ENCODE measurements at places on chromosomes 11 and 22.

DNA sequence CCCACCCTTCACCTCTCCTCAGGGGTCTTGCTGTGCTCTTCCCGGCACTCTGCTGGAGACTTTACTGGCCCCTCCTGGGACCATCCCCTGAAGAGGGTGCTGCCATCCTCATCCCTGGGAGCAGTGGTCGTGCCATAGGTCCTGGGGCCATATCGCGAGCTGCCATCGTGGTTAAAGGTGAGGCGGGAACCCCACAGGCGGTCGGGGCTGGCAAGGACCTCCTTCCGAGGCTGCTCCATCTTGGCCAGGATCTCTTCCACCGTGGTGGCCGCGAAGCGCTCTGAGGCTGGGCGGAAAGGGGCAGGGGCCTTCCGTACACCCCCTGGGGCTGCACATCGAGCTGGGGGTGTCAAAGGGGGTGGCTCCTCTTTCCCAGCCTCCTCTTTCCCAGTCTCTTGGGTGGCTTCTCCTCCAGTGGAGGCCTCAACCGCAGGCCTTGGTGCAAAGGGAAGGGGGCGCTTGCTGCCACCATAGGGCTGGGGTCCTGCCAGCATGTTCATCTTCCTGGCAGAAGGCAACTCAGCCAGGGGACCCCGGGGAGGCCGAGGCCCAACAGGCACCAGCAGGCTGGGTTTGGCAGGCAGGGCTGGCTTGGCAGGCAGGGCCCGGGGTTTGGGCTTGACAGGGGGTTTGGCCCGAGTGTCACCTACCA, 4.6 kb downstream of the TNKS1BP1 start:
- ATAC-seq, result no peak

DNA sequence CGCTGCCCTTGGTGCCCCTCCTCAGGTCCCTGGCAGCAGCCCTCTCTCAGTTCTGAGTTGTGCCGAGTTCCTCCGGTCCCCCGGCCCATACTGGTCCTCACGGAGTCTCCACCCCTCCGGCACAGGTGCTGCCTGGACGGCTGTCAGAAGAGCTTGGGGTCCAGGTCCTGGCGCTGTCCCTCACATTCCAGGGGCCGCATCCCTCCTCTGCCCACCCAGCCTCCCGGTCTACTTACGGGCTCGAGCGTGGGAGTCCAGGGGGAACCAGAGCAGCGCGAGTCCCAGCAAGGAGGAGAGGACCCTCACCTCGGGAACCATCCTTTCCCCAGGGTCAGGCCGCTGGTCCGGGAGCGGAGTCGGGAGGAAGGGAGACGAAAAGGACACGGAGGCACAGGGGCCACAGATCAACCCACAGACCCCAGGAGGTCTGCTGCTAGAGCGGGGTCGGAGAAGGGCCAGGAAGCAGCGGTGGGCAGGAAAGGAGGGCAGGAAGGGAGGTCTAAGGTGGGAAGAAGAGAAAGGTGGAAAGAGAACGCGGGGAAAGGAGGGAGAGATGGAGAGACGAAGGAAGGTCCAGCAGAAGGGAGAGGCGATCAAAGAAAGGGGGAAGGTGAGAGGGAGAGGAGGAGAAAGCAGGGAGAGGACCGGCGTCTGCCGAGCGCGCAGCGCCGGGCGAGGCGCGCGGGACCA, 510 bp downstream of the CHRDL2 start:
- ATAC-seq, result no peak

DNA sequence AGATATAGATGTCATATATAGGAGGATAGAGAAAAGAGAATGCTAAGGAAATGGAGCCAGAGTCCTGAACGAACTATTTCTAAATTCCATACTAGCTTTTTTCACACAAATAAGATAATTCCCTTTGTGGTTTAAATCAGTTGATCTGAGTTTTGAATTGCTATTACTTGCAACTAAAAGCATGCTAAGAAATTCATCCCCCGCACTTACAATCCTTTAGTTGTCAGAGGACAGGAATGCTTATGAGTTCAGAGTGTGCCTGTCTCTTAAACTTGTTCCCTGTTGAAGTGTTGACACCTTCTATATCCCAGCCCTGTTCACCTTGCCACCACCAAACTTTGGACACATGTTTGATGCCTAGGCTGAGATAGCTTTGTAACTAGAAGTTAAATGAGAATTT, 406.2 kb downstream of the METTL15 start:
- ATAC-seq, result no peak

- ATAC-seq, result no peak
Measured at GRCh38 chr11:92794783-92795182, 174.7 kb upstream of the MTNR1B start.

GRCh38 chr11:67372321-67372992, 941 bp downstream of the CLCF1 start:
- no peak for ATAC-seq

DNA sequence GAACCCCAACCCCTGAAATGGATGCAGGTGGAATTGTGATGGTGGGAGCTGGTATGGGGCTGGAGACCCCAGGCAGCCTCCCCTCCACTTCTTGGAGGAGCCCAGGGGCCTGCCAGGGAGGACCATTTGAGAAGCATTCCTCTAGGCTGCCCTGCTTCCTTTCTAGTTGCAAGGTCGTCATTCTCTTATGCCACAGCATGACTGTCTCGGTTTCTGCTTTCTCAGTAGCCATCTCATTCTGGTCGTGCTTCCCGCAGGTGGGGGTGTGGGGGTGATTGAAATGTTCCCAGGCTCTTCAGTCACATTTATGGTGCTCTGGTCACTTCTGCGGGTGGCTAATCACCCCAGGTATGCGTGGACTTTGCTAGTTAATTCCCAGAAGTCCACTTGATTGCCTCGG, 223.7 kb upstream of the TBCEL start:
- no peak for ATAC-seq
